ENCODE measurements at places on chromosomes 11 and 22.

DNA sequence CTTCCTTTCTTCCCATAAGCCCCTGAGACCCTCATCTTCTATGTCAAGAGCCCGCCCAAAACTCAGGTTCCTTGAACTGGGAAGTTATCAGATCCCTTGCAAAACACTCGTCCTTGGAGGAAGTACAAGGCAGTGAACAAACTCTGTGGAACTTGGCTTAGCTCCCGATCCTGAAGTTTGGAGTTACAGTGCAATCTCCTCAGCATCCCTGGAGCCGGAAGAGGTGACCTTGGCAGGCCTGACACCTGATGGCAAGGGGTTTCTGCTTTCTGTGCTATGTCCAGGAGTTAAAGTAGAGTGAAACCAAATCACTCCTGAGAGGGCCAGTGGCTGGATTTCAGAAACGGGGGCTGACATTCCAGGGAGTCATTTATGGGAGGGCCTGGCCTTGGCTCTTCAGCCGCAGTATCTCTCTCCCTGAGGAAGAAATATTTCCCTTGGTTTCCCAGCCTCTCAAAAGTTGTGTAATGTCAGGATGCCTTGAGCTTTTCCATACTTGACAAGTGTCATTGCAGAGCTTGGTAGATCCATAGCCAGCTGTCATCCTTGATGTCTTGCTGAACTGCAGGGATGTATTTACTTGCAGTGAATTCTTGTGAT, 1.9 kb upstream of the GRAMD1B start:
- DNase-seq = no peak

DNA sequence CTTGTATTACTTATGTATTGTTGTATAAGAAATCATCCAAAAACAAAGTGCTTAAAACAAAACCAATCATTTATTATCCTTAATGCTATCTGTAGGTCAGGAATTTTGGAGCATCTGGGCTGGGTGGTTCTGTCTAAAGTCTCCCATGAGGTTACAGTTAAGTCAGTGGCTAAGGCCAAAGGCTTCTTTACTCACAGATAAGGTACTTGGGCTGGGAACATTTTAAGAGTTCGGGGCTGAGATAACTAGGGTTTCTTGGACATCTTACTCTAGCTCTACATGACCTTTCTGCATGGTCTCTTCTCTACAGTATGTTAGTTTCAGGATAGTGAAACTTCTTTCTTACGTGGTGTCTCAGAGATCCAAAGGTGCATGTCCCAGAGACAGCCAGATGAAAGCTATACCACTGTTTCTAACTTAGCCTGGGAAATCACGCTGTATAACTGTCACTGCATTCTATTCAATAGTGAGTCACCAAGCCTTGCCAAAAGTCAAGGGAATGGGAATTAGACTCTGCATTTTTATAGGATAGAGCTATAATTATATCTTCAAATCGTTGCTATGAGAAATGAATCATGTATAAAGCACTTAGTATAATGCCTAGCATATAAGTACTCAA, 29.6 kb downstream of the SOX6 start:
- no peak for DNase-seq

DNA sequence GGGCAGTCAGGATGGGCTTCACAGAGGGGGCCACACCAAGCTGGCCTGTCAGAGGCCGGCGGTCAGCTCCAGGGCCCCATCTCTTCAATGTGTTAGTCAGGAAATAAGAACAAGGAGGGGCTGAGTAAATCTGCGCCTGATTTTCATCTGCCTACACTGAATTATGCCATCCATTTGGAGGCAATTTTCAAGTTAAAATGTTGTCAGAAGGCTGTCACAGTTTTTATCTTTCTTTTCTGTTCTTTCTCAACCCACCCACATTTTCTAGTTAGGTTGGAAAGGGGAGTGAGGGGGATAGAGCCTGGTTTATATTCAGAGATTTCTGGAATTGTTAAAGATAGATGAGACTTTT, 18.8 kb downstream of the ADORA2A start:
- DNase-seq = no peak

DNA sequence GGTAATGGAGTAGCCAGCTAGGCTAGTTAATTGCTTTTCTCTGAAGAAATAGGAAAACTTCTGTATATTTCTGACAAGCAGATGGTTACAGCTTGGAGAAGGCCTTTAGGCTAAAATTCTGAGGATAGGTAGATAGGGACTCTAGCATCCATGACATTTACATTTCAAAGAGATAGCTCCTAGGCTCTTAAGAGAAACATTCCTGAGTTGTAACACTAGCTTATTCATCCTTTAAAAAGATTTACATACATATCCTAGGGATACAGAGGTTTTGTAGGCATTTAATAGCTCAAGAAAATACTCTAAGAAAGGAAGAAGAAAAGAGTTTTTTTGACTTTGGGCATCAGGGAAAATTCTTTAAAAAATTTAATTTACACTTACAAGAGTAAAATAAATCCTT, 130.9 kb upstream of the CCDC179 start:
- DNase-seq = no peak

DNA sequence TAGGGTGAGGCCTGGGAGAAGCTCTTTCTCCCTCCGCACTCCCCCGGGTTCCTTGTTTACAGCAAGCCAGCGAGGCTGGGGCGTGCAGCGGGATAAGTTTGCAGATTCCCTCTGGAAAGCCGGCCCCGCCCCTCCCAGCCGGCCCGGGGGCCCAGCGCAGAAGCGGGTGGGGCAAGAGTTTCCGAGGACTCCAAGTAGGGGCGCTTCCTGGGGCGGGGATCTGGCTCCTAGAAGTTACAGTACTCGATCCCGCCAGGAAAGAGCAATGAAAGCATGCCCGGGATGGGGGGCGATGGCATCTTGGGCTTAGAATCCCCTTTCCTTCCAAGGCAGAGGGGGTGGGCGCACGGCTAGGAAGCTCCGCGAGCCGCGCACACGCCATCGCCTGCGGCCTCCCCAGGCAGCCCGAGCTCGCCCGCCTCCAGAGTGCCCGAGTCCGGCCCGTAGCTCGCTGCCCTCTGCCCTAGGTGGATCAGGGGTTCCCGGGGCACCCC, 385 bp downstream of the TST start:
- DNase-seq = no peak
